Vagina (tissue), 2 donors: ENCODE measurements at places on chromosomes 7 and 10. TPM values are rescaled to one million over a fixed set of nuclear protein-coding genes. Genes with fewer than 3 reads are reported as not detected.

- DNase-seq, result no peak
- H3K27ac ChIP-seq, result no peak overlapping the region
- H3K4me3 ChIP-seq, result no peak overlapping the region
- H3K4me1 ChIP-seq, result no peaks in the 10 kb centered on the region
Observed at GRCh38 chr7:132521423-132521822, 54.8 kb downstream of the PLXNA4 start.

DNA sequence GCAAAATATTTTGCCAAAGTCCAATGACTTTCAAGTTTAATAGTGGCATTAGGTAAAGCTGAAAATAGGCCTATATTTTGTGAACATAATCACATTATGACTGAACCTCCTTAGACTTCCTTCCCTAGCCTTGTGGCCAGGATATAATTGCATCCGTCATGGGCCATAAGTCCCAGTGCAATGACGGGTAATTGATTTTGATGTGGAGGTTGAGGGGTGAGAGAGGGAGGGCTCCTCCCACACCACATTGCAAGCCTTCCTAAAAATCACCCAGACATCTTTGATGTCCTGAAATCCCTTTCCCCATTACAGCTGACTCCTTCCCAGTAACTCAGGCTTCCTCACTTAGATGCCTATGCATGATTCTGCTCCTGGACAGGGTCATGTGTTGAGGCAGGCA lies 25.6 kb downstream of the TAS2R41 start:
- H3K36me3 ChIP-seq, result no peaks in the 10 kb centered on the region
- peaks cover 27% of the 10 kb centered on the region for H3K4me1 ChIP-seq
- no peaks in the 10 kb centered on the region for H3K27me3 ChIP-seq

DNA sequence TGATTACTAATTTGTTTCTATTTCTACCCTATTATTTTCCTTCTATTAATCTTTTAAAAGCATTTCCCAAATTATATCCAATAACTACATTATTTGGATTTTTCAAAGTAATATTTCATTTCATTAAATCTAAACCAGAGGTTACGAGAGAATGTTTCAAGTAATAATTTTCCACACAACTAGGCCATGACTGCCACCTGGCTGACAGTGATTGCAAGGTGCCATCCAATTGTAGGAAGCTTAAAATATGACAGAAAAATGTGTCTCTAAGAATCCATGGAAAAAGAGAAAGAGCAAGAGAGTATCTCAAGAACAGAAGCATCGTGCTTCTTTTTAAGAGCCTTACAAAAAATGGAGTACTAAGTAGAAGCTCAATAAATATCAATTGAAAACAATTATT lies 48.7 kb downstream of the TPK1 start:
- no peak overlapping the region for H3K4me3 ChIP-seq
- no peaks in the 10 kb centered on the region for H3K27me3 ChIP-seq
- no peak overlapping the region for H3K27ac ChIP-seq
- DNase-seq, result no peak
- no peaks in the 10 kb centered on the region for H3K4me1 ChIP-seq

DNA sequence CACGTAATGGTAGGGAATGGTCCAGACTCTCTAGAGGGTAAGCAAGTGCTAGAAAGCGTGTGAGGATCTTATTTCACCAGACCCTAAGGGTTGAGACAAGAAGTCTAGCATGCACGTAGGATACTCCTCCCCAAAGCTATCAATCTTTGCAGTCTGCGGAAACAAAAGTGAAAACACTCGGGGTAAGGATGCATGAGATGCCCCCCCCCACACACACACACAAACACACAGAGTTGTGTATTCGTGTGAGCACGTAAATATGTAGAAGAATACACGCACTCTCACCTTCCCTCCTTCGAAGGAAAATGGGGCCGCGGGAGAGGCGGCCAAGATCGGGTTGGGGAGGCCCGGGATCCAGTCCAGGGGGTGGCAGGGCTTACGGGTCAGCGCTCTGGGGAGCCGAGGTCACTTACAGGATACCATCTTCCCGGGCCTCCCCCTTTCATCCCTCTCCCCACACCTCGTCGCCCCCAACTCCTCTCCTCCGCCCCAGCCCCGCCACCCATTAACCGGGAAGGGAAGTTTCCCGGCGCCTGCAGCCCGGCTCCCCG lies 455 bp downstream of the CUL2 start:
- H3K27ac ChIP-seq, result peak overlapping the region; percentile 88
- no peaks in the 10 kb centered on the region for H3K36me3 ChIP-seq

DNA sequence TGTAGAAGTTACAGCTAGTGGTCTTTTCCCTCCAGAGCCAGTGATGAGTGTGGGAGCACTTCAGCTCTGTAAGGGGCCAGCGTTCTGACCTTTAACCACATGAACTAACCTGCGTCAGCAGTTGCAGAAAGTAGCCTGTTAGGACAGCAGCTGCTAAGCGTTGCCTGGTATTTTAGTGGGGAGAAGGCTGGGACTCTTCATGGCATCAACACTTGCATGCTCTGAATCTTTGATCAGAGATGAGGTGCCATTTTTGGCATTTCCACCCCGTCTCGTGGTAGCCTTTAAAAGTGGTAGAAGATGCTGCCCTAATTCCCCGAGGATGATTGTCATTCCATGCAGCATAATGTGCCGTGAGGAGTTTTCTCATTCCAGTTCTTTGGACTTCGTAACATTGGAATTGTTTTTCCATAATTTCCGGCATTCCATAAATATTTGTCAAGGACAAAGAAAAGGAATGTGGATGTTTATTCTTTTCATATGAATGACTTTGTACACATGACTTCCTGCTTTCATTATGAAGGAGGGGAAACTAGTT lies 92.2 kb downstream of the AVL9 start:
- no peak for DNase-seq
- no peaks in the 10 kb centered on the region for H3K27me3 ChIP-seq
- peaks cover 35% of the 10 kb centered on the region for H3K36me3 ChIP-seq
- no peak overlapping the region for H3K27ac ChIP-seq

DNA sequence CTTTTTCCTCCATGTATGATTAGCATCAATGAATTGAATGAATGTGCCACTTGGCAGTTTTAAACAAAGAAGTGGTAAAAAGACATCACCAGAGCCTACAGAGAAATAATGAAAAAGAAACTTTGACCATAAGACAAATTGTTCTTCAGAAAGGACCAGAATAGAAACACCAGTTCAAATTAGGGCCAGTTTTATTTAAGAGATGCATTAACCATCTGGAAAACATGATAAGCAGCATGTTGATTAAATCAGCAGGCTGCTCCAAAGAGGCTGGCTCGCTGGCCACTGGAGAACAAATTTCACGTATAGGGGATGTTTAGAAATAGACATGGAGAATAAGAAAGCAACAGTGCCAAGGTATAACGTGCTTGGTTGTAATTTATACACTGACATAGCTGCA lies 242.3 kb upstream of the AOAH start:
- H3K36me3 ChIP-seq, result no peaks in the 10 kb centered on the region
- DNase-seq, result no peak
- H3K27me3 ChIP-seq, result no peaks in the 10 kb centered on the region
- no peak overlapping the region for H3K4me3 ChIP-seq

DNA sequence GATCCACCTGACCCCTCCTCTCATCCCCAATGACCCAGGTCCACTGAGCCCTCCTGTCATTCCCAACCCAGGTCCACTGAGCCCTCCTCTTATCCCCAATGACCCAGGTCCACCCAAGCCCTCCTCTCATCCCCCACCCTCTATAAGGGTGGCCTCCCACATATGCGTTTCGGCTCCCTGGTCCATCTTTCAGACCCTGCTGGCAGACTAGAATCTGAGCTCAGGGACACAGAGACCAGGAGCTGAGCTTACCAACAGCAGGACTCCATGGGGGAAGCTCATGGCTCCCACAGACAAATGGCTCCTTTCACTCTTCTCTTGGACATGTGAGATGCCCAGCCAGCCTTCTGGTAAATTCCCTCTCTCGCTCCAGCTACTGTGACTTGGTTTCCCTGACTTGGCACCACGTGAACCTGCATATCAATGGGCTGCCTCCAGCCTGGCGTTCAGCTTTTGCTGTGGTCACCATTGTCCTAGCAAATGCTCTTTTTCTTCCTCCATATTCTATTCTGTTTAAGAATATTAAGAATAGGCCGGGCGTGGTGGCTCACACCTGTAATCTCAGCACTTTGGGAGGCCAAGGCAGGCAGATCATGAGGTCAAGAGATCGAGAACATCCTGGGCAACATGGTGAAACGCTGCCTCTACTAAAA lies 24.8 kb upstream of the INPP5A start:
- peaks cover 25% of the 10 kb centered on the region for H3K4me1 ChIP-seq
- H3K27ac ChIP-seq, result no peak overlapping the region
- H3K36me3 ChIP-seq, result no peaks in the 10 kb centered on the region
- no peak for DNase-seq
- no peak overlapping the region for H3K4me3 ChIP-seq

The TMEM236 gene
- not detected for total RNA-seq

The HABP2 gene
- total RNA-seq, result not detected

The LEP gene
- 7.4 TPM for total RNA-seq
